Activated CD4-positive, alpha-beta T cell treated with anti-CD3 and anti-CD28 coated beads for 24 hours (primary cell): ENCODE measurements at places on chromosomes 7 and 10.

- no peak for DNase-seq
These were observed 573 bp downstream of the BLVRA start for GRCh38 chr7:43758822-43759683.

DNA sequence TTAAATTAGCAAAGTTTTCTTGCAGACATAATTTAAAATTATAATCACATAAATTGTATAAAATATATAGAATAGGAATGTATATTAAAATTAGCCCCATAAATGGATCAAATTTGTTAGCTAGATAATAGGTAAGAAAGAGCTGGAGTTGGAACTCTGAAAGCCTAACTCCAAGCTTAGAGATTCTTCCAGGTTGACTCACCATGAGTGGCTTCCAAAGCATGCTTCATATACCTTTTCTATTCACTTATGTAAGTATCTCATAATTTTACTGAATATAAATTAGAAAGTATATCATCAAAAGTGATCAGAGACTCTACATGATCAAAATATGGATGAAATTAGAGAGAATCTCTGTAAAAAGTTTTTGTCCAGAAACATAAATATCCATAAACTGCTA, 320.7 kb upstream of the MAGI2 start:
- no peak for DNase-seq

GRCh38 chr7:124649397-124650014, 116.1 kb downstream of the GPR37 start:
- no peak for DNase-seq

DNA sequence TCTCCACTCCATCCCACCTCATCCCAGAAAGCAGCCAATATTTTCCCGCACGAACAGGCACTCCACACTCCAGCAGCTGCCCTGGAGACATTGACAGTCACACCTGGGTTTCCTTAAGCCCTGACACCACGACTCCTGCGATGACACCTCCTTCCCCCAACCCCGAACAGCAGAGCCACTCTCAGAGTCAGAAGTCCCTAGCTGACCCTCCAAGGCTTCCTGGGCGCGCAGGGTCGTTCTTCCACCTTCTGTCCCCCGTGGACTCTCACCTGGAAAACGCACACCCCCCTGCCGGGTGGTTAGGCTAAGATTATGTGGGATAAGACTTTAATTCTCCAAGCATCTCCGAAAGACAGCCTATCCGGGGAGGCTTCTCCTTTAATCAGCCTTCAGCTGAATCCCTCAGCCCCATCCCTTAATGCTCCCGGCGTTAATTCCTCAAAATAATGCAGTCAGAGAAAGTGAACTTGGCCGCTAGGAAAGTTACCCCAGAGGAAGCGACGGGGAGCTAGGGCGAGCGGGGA, 1.1 kb downstream of the DENND11 start:
- no peak for DNase-seq

DNA sequence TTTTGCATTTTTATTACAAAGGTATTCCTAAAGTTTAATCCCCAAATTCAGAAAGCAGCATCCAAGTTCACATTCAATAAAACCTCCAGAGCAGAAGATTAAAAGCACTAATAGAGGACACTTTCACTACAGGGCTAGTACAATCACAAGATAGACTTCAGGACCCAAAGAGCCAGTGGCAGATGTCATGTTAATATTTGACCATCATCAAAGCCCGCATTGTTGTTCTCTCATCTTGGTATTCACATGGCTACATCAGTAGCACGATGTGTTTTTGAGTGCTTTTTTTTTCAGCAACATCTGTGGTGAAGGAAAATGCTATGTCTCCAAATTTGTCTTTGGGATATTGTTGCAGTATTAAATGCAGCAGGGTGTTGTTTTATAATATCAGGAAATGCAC, 134.3 kb downstream of the ARL4A start:
- DNase-seq = no peak
